ENCODE measurements at places on chromosomes 12 and 14.

DNA sequence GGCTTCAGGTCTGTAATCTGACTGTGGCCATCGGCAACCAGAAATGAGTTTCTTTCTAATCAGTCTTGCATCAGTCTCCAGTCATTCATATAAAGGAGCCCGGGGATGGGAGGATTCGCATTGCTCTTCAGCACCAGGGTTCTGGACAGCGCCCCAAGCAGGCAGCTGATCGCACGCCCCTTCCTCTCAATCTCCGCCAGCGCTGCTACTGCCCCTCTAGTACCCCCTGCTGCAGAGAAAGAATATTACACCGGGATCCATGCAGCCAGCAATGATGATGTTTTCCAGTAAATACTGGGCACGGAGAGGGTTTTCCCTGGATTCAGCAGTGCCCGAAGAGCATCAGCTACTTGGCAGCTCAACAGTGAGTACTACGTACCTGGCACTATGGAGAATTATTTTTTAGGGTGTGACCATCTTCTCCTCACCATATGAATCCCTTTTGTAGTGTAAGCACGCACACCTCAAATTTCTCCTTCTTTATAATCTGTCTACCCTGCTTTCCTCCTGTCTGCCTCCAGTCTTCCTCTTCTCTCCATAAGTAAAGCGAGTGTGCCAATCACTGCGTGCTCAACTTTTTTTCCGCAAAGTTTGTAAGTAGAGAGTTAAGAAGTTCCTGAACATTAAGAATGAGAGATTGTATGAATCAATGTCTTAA lies at the start of gene TPH2:
TPH2 (plus strand) TSS at position 118 of the 658 bp plus-strand sequence; CDS start at position 260, 142 bp downstream.
- DNase-seq: no peak

GRCh38 chr14:73686901-73687300 lies 27.3 kb downstream of the PNMA1 start:
- DNase-seq: no peak

GRCh38 chr12:113246478-113247122 lies 25.3 kb downstream of the TPCN1 start:
- no peak for DNase-seq

DNA sequence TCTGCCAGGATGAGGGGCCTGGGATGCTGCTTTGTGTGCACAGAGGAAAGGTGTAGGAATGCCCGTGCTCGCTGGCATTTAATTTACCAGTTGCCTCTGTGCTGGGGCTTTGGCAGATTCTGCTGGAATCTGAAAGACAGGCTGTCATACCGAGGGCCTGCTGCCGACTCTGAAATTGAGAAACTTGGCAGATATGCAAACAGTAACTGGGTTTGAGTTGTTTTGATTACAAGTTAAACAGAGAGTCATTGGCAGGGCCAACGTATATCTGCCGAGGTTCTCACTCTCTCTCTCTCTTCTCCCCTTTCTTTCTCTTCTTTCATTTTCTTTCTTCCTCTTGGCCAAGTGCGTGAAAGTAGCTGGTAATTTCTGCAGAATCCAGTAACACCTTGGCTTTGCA lies 618.7 kb downstream of the VRK1 start:
- DNase-seq: no peak

- no peak for DNase-seq
These were observed 105.1 kb upstream of the SEL1L start for GRCh38 chr14:81638656-81639280.

All from stimulated activated CD4-positive, alpha-beta T cell treated with anti-CD3 and anti-CD28 coated beads, Interleukin-1b, Interleukin-23, amount 100 ng/mL, for 1 hour (primary cell).